ENCODE measurements at places on chromosomes 7 and 10.

GRCh38 chr10:97399843-97400545 is 1.1 kb downstream of the RRP12 start:
- DNase-seq: no peak

- no peak for DNase-seq
Measured at GRCh38 chr7:115094163-115094562, 172.3 kb downstream of the MDFIC start.

- DNase-seq: no peak
Measured at GRCh38 chr10:72692744-72692993, 726 bp downstream of the MCU start.

DNA sequence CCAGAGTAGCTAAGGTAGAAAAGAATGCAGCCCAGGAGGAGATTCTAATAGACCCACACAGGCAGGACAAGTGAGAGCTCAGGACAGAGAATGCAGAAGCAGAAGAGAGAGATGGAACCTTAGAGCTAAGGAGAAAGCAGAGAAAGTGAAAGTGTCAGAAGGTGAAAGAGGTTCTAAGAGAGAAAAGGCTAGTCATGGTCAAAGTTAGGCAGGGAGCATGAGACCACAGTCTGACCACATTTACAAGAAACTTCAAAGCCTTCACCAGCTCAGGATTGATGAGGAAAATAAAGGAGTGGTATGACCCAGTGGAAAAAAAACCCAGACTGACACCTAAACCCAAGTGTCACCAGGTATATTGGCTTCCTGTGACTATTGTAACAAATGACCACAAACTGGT is 131.8 kb upstream of the WDR11 start:
- DNase-seq: no peak

DNA sequence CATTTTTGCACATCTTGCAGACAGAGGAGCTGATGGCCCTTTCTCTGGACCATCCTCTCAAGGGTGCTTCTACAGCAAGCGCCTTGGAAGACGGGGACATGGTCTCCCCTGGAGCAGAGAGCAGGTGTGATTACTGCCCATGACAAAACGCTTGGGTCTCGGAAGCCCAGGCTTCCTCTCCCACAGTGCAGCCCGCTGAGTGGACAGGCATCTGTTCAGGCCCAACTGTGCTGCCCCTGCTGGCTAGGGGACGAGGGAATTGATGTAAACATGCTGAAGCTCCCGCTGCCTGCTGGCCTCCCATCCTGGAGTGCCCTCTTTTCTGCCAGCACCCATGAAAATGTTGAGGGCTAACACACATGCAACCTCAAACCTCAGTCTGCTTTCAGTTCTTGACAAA is 14.3 kb downstream of the IL15RA start:
- peak; percentile 37 for DNase-seq

- DNase-seq: no peak
Measured at GRCh38 chr7:158348446-158348845, 239.2 kb downstream of the PTPRN2 start.

- DNase-seq: no peak
Measured at GRCh38 chr10:58660575-58661255, 148.0 kb downstream of the BICC1 start.

DNA sequence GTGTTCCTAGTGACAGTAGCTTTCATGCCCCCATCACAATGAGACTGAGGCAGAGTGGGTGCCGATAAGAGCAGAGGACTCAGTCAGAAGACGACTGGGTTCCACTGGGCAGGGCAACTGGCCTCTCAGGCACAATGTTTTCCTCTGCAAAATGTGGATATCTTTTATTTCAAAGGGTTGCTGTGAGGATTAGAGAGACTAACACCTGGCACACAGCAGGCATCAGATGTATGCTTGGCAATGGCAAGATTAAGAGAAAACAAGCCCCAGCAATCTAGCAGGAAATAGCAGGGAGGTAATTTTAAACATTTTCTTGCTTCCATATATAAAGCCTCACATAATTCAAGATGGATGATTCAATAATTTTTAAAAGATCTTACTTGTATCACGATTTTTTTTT is 28.0 kb downstream of the SGMS1 start:
- DNase-seq: no peak

DNA sequence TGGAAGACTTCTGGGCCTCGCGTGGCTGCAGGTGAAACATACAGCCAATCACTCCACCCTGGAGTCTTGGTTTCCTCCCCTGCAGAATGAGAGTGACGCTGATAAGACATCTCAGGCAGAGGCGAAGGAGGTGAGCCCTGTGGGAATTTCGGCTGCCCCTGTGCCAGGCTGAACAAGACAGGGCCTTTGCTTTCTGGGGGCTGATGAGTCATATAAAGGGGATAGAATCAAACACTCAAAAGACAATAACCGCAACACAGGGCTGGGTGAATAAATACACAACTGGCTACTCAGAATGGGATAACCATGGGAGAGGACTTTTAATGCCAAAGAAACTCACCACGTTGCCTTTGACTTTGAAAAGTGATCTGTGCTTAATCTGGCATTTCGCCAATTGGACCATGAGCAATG is 143.8 kb downstream of the KCNMA1 start:
- no peak for DNase-seq

GRCh38 chr7:112006071-112006470 is 200.1 kb downstream of the DOCK4 start:
- no peak for DNase-seq

GRCh38 chr10:67225226-67225625 is 299.4 kb downstream of the LRRTM3 start:
- DNase-seq: no peak

DNA sequence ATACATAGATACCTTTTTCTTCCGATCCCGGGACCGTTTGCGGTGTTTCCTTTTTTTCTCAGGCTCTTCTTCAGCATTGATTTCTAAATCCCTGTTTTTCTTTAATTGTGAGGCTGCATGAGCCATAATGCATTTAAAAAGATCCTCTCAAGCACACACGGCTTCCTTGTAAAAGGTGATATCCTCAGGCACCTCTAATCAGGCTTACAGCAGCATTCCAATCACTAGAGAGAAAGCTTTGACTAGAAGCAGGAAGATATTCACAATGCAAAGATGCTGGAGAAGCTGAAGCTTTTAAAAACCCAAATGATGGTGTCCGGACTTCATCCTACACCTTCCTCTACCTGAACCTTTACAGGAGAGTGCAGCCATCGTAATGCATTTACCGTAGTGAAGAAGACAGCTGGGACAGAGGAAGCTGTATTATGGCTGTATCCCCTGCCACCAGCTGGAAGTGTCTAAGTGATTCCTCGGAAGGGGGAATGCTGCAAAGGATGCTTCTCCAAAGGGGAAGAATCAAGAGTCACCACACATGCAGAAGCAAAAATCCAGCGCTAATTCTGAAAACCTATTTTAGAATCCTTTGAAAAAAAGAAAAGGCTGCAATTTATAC is at the start of gene ANK3:
ANK3 (minus strand) TSS at position 463 of the 613 bp plus-strand sequence; CDS start at position 126, 337 bp downstream.
- DNase-seq: no peak

- peak; percentile 91 for DNase-seq
Measured at GRCh38 chr7:107579885-107580715, at the start of gene BCAP29. Gene BCAP29 (plus strand): TSS chr7:107580246. CDS start chr7:107580773, 527 bp downstream.

DNA sequence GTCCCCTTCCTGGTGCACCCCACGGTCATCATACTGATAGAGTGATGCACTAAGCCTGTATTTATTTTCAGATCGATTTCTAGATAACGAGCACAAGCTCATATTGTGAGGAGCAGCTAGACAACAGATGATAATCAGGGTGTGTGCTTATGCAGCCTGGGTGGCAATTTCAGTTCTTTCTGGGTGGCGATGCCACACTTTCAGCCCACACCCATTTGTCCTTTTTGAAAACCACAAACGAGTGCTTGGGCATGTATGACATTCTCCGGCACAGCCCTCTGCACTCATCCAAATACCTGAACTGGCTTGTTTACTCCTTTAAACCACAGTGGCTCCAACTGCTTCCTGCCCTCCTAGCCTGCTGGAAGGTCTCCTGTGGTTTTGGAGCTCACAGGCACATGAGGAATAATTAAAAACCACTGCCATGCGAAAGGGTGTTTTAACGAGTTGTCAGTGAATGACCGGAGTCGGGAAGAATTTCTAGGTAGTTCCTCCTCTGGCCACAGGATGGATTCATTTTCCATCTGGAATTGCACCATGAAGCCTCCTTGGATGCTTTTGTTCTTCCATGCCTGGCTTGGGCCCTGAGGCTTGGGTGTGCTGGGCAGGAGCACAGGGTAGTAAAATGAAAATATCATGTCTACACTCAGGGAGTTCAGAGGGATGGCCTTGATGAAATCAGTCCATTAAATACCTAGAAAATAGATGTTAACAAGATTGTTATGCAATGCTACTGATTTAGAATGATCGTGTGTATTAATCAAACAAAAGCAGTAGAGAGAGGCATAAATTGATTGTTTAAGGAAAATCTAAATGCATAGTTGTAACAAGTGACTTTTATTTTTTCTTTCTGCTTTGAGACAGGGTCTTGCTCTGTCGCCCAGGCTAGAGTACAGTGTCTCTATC is 52.4 kb upstream of the ITGB1 start:
- no peak for DNase-seq

DNA sequence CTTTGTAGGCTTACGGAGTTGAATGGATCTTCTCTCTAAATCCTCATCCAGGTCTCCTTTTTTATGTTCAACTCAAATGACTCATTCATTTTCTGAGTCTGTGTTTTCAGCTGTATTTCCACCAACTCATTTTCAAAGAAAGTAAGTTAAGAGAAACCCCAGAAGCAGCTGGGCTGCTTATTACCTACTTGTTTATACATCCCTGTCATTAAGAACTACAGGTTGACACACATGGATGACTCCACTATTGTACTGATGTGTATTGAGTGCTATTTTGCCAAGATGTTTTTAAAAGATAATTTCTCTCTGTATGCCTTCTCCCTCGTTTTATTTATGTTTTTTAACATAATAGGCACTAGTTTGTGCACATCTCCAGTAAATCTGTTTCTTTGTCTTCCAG is 41.9 kb downstream of the DGKI start:
- DNase-seq: no peak

GRCh38 chr10:50527442-50528043 is 96.2 kb downstream of the SGMS1 start:
- no peak for DNase-seq

DNA sequence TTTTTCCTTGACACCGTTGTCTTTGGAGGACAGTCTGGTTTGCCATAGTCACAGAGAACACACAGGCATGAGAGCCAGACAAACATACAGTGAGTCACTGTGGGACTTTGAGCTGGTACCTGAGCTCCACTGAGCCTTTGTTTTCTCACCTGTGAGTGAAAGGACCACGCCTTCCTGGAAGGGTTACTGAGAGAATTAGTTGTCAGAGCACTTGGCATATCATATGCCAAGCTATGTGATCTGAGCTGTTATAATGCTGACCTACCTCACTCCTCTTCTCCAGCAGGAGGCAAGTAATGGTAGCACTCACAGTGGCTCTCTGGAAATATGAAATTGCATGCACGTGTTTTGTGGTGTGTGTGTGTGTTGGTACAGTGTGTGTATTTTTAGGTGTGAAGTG is 59.7 kb downstream of the CXCL12 start:
- no peak for DNase-seq

- no peak for DNase-seq
Measured at GRCh38 chr7:40721342-40721949, 586.6 kb downstream of the SUGCT start.

DNA sequence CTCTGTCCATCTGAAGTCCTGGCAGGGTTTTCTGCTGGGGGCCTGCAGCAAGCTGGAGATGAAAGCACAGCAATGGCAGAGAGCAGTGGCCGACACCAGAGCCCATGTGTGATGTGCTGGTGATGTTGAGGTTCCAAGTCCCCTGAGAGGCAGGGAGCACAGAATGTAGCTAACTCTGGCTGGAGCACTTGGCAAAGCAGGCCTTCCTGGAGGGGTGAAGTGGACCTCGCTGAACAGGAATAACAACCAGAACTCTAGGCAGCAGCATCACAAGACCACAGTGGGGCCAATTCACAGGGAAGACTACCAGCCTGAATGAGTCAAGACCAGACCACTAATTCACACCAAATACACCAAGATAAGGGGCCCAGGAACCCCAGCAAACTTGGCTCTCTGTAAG is 22.8 kb upstream of the MSMB start:
- DNase-seq: no peak

DNA sequence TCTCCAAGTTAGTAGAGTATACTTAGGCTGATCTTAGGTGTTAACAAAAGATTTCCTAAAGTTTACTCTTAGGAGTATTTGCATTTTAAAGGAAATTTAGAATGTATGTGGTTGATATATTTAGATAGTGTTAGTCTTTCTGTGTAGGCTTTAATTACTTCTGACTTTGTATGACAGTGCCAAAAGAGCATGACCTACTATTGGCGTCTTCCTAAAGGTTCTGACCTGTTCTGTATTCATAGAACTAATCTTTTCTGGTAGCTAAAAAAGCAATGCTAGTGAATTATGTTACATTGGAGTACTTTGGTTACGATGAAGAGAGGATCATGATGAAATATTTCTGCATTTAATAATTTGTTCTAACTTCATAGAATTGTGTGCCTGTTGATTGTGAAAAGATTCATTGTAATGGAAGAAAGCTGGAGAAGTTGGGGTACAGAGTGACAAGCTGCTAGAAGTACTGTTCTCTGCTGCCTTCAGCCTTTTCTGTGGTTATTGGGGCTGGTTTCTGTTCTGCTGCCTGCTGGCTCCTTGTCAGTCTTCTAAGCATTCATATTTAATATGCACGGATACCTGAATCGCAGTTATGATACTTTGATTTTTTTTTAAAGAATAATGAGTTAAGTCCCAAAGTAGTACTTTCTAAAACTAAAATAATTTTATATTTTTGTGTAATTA is 13.2 kb downstream of the WAC start:
- no peak for DNase-seq

DNA sequence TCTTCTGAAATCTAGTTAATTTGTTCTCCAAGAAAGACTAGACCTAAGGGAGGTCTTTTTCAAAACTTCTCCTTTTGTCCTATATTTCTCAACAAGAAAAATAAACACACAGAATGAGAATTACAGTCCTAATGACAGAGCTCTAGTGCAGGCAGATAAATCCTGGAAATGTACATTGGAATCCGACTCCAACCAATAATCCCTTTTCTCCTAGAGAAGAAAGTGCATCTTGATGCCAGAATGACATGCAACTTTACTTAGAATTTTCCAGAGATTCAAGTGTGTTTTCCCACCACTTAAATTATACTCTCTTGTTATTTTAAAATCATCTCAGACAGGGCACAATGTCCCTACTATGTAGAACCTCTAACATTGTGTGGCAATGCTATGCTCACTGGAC is 68.2 kb downstream of the MET start:
- DNase-seq: no peak

DNA sequence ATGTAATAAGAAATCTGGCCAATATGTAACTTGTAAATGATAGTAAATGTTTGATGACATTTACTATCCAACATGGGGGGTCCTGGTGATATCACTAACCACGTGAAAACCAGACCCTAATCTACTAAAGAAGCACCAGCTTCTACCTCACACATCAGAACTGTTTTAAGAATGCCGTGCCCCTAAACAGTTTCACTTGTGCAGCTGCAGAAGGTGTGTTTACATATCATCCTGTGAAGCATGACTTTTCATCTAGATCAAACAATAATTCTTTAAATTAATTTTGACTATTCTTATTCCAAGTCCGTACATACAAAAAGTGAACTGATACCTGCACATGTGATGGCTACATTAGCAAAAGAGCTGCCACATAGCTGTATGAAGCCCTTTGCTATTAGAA is 61.0 kb downstream of the STEAP1B start:
- no peak for DNase-seq

GRCh38 chr7:91374321-91374989 is 110.2 kb downstream of the FZD1 start:
- no peak for DNase-seq
